H54 (cell line): ENCODE measurements at places on chromosomes 2 and 18.

- DNase-seq: no peak
Observed at GRCh38 chr2:21429747-21430146, 306.0 kb downstream of the TDRD15 start.

GRCh38 chr2:16224298-16225045 is 284.1 kb downstream of the MYCN start:
- DNase-seq: no peak

DNA sequence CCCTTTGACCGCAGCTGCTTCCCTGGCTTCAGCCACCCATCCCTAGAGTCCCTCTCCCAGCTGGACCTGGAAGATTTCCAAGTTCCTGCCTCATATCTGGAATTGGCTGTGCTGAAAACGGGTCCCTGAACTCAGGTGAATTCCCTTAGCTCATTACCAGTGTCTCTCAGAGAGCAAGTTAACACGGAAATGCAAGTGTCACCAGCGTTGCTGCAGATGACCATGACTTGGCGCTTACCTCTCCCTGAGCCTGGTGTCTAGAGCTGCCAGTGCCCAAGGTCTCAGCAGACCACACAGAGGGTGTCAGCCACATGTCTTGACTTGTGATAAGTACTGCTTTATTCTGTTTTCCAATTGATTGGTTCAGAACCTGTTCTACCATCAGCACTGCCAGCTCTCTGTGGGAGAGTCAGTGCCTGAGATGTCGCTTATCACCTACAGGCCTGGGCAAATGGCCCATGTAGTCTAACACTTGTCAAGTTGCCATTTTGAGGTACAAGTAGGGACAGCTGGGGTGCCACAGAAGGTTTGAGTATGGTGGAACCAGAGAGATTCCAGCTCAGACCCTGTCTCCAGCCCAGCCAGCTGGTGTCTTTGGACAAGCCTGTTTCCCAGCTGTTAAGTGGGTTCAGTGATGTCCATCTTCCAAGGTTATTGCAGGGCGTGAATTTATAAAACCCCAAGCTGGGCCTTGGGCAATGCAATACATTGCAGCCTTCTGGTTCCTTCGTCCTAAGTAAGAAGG is 48.7 kb downstream of the LYPD1 start:
- DNase-seq: no peak

GRCh38 chr2:235746257-235746934 is 252.6 kb downstream of the AGAP1 start:
- peak; percentile 77 for DNase-seq

- DNase-seq: no peak
Observed at GRCh38 chr2:199113111-199113510, 344.6 kb downstream of the SATB2 start.

DNA sequence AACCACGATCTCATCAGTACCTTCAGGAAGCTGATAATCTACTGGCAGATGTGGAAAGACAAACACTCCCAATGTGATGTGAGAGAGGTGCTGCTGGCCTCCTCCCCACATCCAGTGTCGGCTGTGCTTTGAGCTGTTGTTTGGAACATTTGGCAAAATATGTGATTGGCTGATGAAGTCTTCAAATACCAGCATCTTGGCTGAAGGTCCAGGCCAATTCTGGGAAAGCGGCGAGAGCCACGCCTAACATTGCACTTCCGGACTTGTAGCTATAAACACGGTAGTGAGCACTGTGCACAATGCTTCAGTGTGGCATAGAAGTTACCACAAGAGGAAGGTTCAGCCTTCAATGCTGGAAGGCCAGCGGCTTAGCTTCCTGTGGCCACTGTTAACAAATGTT is 198.8 kb downstream of the DCDC2C start:
- DNase-seq: no peak

DNA sequence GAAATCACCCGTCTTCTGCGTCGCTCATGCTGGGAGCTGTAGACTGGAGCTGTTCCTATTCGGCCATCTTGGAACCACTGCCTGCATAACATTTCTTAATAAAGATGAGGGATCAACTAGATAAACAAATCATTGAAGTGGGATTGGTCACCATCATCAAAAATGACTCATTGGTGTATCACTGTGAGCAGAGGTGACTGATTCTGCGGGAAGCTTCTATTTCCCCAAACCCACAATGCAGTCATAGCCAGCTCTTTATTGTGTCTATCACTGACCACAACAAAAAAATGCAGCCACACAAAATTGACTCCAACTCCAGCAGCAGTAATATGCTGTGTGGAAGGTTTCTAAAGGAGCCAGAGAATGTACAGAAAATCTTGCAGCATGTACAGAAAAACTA is 630.7 kb upstream of the HS6ST1 start:
- DNase-seq: no peak

DNA sequence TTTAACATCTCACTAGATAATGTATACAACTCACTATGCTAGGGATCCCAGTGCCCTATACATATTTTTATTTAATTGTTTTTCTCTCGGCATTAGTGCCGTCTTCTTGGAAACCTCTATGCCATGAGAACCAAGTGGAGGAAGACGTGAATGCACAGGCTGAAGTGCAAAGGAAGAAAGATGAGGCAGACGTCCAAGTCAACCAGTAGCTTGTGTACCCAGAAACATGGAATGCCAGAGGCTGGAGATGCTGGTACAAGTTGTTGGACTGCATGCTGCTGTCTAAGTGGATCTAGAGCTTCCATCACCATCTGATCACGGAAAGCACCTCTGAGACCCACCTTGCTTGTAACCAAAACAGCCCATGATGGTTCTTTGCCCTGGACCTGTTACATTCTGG is 12.5 kb upstream of the GEMIN6 start:
- no peak for DNase-seq

- DNase-seq: no peak
Observed at GRCh38 chr2:197080578-197081216, 154.2 kb upstream of the PGAP1 start.

GRCh38 chr2:133972786-133973185 is 281.1 kb upstream of the MGAT5 start:
- DNase-seq: no peak

GRCh38 chr18:50757358-50757757 is 62.5 kb downstream of the MRO start:
- no peak for DNase-seq

GRCh38 chr2:163611557-163611906 is 124.3 kb downstream of the FIGN start:
- DNase-seq: no peak

GRCh38 chr2:56918790-56919189 is 735.0 kb downstream of the CCDC85A start:
- DNase-seq: no peak

- DNase-seq: no peak
Observed at GRCh38 chr2:54942373-54942772, 107.9 kb downstream of the RTN4 start.

- DNase-seq: no peak
Observed at GRCh38 chr2:229313591-229313990, 42.5 kb upstream of the PID1 start.
